Renal cortex interstitium (tissue), 15 donors: ENCODE measurements at places on chromosomes 7 and 10. TPM values are rescaled to one million over a fixed set of nuclear protein-coding genes. Genes with fewer than 3 reads are reported as not detected.

MUC3A gene
- 1.2 TPM for polyA plus RNA-seq

CHRM2 gene
- polyA plus RNA-seq: 2.2 TPM

UNCX gene
- 9.3 TPM for polyA plus RNA-seq

RNF133 gene
- polyA plus RNA-seq: 0.34 TPM

LIPK gene
- polyA plus RNA-seq: not detected

C10orf62 gene
- 0.84 TPM for polyA plus RNA-seq

DNA sequence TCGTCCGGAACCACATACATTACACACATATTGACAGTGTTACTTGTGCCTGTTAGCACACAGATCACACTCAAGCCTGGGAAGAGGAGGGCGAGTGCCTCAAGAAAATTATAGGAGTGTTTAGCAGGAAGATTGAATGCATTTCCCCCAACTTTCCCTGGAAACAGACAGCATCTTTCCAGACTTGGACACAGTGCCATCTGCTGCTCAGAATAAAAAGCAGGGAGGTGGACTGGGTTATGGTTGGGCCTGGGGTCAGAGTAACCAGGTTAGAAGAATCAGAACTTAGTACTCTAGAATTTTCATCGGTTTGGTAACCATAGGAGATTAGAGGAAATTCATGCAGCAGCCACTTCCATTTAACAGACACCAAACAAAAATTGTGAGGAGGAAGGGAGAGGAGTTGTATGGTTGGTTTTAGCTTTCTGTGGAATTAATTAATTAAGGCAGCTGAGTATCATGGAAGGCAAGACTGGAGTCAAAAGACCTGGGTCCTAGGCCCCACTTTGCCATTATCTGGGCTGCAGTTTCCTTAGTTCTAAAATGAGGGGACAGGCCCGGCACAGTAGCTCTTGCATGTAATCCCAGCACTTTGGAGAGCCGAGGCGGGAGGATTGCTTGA is 43.4 kb upstream of the OPTN start:
- DNase-seq: no peak

DNA sequence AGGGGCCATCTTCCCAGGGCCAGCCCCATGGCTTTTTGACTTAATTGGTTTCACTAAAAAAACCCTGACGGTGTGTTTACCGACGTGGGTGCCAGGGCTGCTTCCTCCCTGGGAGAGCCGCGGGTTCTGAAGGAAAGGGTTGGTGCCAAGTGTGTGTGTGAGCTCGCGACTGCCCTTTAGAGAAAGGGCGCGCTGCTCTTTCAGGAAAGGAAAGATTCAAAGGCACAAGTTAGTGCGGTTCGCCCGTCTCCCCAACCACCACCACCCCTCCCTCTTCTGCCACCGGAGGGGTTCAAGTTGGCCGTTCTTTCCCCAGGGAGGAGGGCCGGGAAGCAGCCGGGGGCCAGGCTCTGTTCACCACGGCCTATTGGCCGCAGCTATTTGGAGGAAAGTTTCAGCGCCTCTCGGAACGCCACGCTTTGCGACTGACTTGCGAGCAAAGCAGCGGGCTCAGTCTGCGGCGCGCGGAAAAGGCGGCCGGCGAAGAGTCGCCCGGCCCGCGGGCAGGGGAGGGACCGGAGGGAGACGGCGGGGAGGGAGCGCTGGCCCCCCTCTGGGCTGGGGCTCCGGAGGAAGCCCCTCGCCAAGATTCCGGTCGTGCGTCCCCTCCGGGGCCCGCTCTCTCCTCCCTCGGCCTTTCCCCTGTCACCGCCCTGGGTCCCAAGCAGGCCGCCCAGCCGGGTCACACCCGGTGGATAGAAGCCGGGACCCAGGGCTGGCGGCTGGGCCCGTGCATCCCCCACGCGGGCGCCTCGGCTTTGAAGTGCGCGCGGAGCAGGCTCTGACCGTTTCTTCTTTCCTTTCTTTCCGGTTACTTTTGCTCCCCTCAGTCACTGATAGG is 165.9 kb upstream of the PPP1R3A start:
- peak; percentile 29 for DNase-seq

- no peak for DNase-seq
These were observed 53.9 kb downstream of the SYPL1 start for GRCh38 chr7:106057962-106058927.

- no peak for DNase-seq
These were observed 2.6 kb upstream of the GATA3 start for GRCh38 chr10:8051851-8052257.

DNA sequence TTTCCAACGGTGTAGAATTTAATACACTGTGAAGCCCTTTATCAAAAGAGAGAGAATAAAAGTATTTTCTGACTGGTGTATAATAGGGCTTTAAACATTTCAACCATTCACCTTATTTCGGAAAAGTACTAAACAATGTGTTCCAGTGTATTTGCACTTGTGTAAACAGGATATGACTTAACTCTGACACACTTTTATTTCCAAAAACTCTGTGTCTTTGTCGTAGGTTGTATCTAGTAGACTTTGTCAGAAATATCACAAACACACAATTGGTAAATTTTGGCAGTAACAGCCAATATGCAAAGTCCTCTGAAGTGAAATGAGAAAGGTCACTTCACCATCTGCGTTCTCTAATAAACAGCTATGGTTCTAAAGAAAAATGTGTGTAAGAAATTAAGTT is 10.3 kb upstream of the TSPAN13 start:
- DNase-seq: no peak

- no peak for DNase-seq
These were observed 337.3 kb upstream of the MAGI2 start for GRCh38 chr7:79790656-79791262.

- no peak for DNase-seq
These were observed 197.5 kb downstream of the MALRD1 start for GRCh38 chr10:19245889-19246752.

DNA sequence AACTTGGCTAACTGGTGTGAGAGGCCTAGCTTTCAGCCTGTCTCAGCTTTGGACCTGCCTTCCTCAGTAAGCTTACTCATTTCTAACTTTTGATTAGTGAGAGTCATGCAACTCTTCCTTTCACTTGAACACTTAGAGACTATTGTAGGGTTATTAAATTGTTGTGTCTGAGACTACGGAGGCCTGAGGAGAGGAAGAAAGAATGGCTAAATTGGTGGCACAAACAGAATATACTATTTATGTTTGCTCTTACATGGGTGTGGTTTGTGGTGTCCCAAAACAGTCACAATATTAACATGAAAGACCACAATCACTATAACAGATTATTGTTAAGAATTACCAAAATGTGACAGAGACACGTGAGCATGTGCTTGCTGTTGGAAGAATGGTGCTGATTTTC is 82.1 kb downstream of the TRIM24 start:
- DNase-seq: no peak

- no peak for DNase-seq
These were observed 166.0 kb downstream of the SNX13 start for GRCh38 chr7:17774248-17774647.

DNA sequence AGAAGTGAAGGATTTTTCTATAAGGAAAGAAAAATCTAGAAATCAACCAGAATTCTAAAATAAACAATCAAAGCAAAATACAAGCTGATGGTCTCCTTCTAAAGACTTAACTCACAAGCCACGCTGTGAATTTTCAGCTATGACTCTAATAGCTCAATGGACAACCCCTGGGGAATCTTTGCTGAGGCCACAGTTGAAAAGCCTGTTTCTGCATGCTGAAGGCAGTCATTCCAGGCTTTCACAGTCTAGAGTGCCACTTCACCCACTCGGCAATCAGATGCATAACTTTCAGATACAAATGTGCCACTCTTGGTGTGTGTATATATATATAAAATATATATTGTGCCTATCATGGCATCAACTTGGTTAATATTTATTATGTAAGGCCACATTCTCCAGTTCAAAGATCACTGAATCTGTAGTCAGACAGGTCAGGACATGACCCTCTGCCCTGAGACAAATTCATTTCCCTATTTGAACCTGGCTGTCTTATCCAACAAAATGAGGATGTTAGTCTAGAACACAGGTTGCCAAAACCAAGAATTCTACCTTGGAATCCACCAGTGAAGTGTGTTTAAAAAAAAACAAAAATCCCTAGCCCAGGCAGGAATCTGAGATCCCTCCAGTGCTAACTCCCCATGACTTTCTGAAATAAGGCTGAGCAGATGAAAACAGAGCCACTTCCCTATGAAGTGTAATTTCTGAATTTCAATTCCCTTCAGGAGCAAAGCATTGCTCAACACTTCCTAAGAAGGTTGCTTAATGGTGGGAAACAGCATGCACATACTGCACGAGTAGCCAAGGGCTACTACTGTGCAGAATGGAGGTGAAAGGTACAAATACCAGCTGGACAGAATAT is 9.9 kb downstream of the LIPA start:
- no peak for DNase-seq

GRCh38 chr10:78437407-78437768 is 403.7 kb downstream of the RPS24 start:
- no peak for DNase-seq

DNA sequence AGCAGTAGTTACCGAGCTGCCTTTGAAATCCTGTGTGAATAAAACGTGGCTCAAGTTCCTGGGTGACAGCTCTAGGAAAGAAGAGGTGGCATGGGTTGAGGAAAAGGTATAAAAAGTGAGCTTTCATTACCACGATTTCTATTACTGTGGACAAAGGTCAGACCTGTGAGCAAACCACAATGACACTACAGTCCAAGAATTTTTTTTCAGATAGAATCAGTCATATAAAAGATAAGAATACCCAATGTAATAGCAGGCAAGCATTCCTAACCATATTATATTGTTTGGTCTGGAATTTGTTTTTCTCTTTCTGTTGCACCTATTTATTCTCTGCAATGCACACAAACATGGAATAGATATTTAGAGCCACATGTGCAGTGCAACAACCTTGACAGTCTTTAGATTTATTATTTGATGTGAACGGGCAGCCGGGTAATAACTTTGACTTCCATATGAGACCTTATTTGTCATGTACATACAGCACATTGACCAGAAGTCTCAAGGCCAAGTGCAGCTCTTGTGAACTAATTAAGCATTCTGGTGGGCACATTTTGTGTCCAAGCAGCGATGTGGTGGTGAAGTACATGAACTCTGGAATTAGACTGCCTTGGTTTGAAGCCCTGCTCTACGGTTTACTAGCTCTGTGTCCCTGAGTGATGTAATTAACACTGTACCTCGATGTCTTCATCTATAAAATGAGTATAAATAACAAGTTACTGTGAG is 156.8 kb downstream of the NRCAM start:
- no peak for DNase-seq

DNA sequence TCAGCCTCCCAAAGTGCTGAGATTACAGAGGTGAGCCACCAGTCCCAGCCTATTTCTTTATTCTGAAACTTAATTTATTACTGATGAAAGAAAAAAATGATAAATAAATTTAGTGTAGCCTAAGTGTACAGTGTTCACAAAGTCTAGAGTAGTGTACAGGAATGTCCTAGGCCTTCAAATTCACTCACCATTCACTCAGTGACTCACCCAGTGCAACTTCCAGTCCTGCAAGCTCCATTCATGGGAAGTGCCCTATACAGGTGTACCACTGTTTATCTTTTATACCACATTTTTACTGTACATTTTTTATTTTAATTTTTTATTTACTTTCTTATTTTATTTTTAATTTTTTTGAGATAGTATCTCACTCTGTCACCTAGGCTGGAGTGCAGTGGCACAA is 12.2 kb downstream of the MRLN start:
- no peak for DNase-seq
